ENCODE measurements at places on chromosomes 16 and 17.
A peak's percentile ranks its signal among the peaks of the same experiment; 100 is the strongest.

DNA sequence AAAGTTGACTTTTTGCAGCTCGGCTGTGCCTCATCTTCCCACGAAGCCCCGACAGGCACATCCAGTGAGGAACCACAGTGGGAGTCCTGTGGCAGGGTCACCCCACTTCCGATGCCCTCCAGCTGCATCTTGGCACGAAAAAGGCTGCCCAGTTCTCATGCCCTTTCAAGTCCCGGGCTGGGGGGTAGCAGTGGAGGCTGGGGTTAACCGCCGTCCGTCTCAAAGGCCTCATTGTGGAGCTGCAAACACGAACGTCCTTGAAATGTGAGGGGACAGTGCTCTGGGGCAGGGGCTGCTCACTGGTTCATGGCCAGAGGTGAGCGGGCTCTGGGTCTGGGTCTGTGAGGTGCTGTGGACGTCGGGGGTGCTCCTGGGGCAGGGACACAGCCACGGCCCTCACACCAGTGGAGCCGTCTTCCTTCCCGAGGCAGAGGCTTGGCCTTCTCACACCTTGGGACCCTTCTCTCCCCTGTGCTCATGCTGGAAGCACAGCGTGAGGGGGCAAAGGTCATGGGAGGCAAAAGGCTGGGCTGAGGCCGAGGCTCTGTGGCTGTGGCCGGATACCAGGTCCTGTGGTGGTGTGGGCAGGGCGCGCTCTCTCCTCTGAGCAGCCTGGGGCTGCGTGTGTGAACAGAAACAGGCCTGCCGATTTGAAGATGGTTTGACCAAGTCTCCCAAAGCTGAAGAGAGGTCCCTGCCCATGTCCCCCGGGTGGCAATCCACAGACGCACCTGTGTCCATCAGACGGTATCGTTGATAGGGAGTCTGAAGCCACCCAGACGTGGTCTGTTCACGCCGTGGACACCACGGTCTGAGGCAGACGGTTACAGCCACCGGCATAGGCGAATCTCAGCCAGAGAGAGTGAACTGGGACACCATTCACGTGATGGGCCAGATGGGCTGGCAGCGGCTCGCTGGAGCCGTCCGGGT is 3.1 kb upstream of the MC1R start:
- no peak for DNase-seq

DNA sequence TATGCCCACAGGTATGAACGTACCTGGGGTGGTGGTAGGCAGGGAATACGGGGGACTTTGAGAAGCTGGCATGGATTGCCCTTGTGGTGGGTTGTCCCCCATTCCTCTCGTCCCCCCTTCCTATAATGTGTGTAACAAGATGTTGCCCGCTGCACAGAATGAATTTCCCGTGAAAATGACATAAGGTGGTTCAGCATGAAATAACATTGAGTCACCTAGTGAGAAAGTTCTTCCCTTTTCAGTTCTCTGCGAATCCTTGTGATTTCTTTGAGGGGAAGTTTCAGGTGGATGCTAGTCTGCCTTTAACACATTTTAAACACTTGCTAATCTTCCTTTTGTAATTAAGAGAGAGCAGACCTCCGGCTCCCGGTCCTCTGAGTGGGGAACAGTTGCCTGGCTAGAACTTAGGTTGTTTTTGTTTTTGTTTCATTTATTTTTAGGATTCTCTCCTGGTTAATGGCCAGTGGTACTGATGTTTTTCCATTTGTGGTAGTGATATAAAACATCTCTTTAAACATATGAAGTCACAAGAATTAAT is 58.9 kb downstream of the RAP1GAP2 start:
- no peak for DNase-seq

DNA sequence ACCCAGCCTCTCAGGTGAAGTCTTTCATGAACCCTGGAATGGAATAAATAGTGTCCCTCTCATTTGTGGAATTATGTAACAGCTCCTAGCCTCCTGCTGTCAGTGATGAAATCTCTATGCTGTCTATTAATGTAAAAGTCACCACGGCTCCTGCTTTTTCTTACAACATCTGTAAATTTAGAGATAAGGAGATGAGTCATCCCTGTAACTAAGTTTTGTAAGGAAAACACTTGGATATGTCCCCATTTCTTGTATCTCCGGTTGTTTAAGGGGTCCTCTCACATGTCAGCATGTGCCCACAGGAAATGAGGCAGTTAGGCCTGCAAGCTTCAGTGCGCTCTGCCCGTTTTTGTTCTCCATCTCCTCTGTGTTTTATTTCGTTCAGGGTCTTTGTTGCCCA is 2.8 kb upstream of the NAT9 start:
- peak; percentile 22 for DNase-seq

- peak; percentile 36 for DNase-seq
Measured at GRCh38 chr17:6713130-6713917, at the start of gene SLC13A5. Gene SLC13A5 (minus strand): TSS chr17:6713369. CDS start chr17:6713333, 36 bp downstream.

- DNase-seq: no peak
Measured at GRCh38 chr16:16175296-16175695, 48.0 kb downstream of the ABCC6 start.

DNA sequence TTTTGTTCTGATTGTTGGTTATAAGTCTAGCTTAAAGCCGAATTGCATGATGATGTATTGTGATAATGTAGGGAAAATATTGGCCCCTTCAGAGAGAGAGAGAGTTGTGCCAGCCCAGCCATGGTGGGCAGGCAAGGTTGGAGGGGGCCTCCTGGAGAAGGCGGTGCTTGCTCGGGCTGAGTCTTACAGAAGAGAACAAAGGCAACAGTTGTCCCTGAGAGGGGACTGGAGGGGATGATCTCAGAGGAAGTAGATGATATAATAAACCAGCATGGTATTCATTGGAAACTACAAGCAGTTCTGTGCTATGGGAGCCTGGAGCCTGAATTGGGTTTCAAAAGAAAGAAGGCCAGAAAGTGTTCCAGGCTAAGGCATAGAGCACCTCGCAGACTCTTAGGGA is 173.8 kb downstream of the RPTOR start:
- no peak for DNase-seq

GRCh38 chr17:864315-864714 is 82.2 kb downstream of the MRM3 start:
- no peak for DNase-seq

- DNase-seq: peak; percentile 27
Measured at GRCh38 chr17:39935909-39936308, 8.4 kb downstream of the LRRC3C start.

DNA sequence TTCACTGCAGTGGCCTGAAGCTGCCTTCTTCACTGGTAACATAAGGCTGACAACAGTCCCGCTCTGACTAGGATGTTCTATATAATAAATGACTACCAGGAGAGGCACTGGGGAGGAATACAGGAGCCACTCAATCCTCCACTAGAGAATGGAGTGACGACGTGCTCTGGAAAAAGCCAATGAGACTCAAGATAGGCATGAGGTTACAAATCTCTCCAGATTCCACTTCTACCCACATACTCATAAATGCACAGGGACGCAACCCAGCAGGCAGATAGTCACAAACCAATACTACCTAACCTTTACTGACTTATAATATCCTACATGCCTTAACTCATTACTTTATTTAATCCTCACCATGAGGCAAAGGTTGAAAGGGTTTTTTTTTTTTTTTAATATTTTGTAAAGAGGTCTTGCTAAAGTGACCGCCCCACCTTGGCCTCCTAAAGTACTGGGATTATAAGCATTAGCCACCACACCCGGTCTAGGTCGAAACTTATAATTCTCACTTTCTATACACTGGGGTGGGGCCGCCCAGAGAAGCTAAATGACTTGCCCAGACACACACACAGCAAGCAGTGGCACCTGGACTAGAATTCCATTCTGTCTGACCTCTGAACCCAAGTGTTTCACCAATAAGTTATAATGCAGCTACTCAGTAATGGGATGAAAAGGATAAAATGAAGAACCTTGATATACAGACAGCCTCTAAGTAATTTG is 33.7 kb downstream of the TOM1L2 start:
- DNase-seq: no peak

DNA sequence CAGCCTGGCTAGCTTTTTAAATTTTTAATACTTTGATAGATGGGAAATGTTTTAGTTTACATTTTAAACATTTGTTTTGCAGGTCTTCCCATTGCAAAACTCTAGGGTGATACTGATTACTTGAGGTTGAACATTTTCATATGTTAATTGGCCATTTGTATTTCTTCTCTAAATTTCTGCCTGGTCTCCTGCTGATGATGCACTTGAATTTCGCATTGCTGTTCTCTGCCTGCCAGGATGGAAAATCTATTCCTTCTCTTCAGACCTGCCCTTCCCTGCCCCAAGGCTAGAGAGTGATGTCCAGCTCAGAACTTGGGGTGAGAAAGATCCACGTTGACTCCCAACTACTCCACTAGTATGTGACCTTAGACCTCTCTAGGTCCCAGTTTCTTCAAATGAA is 134.7 kb downstream of the PITPNC1 start:
- DNase-seq: no peak

- no peak for DNase-seq
Measured at GRCh38 chr16:75476817-75477216, 12.3 kb upstream of the TMEM170A start.

- no peak for DNase-seq
Measured at GRCh38 chr17:44084921-44085320, 14.4 kb downstream of the G6PC3 start.

DNA sequence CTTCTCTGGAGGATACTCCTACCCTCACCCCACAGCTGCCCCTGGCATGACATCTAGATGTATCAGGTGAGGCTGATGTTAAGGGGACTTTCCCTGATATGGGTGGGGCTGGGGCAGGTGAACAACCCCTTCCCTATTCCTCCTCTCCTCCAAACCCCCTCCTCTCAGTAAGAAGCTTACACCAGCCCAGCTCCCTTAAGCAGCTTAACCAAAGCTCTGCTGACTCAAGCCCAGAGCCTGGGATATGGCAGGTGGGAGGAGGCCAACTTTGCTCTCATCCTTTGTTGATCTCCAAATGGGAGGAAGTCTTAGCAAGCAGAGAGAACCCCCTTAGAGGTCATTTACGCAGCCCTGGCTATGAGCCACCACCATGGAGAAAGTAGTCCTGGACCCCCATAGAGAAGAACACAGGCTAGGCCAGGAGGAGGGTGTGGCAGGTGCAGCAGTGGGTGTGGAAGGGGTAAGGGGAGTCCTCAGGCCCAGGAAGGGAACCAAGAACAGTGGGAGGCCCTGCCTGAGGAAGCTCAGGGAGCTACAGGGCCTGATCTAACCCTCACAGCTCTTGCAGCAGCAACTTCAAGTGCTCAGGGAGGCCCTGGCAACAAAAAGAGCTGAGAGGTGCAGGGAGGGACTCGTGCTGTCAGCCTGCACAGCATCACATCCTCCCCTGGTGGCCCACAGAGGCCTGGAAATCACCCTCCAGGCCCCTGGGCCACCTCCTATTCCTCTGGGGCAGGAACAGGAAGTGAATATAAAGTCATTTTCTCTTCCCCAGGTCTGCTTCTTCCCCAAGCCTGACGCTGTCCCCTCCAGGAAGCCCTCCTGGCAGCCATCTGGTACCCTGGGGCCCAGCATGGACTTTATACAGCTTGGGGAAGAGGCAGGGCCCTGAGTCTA is 2.9 kb downstream of the UNC119 start:
- DNase-seq: no peak

- DNase-seq: no peak
Measured at GRCh38 chr17:34721326-34721725, 141.9 kb downstream of the TMEM132E start.

- DNase-seq: no peak
Measured at GRCh38 chr16:69839798-69840409, 77.8 kb downstream of the WWP2 start.

GRCh38 chr16:51114382-51114781 is 36.7 kb downstream of the SALL1 start:
- DNase-seq: no peak

GRCh38 chr16:23640615-23640930 is 537 bp downstream of the PALB2 start:
- DNase-seq: no peak

- DNase-seq: no peak
Measured at GRCh38 chr16:79994418-79994817, 393.9 kb upstream of the MAF start.

GRCh38 chr17:65678546-65678945 is 117.1 kb upstream of the AXIN2 start:
- peak; percentile 59 for DNase-seq

DNA sequence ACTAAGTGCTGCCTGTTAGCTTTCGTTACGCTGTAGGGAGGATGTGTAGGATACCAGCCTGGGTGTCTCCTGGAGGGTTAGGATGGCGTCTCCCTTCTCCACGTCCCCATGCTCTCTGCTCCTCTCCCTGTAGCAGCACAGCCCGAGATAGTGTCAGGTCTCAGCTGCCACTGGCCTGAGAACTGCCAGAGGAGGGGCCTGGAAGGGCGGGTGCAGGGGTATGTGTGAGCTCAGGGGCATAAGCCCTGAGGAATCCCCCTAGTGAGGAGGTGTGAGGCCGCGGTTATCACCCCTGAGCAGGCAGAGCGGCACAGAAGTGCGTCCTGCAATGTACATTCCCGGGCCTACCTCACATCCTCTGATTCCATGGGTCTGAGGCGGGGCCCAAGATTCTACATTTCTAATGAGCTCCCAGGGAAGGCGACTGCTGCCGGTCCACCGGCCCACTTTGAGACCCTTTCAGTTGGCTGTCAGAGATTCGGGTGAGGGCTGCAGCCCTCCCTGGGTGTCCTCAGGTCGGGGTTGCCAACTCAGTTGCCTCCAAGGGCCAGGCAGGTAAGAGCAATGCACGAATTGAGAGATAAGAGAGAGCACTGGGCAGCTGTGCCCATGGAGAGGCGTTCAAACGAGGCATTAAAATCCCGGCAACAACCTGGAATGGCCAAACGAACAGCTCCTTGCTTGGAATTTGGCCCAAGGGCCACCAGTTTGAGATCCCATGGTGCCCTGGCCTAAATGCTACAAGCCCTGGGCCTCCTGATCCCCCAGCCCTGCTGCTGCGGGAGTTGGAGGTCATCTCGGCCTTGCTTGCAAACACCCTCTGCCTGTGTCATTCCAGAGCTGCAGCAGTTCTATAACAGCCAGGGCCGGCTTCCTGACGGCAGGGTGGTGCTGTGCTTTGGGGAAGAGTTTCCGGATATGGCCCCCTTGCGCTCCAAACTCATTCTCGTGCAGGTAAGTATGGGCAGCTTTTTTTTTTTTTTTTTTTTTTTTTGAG is 20.6 kb downstream of the IRF8 start:
- no peak for DNase-seq

- DNase-seq: no peak
Measured at GRCh38 chr17:56026915-56027314, 126.4 kb upstream of the ANKFN1 start.

DNA sequence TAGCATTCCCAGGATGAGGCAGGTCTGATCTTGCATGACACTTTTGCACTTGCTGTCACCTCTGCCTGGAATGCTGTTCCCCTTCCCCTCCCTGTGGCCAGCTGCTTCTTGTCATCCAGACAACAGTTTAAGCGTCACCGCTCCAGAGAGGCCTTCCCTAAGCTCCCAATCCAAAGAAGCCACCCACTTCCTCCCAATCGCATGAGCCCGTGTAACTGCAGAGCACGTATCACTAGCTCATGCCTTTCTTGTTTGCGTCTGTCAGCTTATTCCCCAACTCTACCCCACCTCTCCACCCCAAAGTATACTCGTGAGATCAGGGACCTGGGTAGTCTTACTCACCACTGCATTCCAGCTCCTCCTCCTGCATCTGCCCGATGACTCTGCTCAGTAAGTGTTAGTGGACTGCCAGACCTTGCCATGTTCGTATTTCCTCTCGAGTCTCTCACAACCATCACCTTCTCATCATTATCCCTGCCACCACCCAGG is 92.8 kb downstream of the GAS7 start:
- DNase-seq: peak; percentile 66
